ENCODE measurements at places on chromosomes 5 and 9.

- no peak for DNase-seq
Measured at GRCh38 chr9:98150164-98150563, 31.1 kb upstream of the TRIM14 start.

GRCh38 chr5:56791396-56791795 lies 24.0 kb upstream of the MAP3K1 start:
- DNase-seq: no peak

DNA sequence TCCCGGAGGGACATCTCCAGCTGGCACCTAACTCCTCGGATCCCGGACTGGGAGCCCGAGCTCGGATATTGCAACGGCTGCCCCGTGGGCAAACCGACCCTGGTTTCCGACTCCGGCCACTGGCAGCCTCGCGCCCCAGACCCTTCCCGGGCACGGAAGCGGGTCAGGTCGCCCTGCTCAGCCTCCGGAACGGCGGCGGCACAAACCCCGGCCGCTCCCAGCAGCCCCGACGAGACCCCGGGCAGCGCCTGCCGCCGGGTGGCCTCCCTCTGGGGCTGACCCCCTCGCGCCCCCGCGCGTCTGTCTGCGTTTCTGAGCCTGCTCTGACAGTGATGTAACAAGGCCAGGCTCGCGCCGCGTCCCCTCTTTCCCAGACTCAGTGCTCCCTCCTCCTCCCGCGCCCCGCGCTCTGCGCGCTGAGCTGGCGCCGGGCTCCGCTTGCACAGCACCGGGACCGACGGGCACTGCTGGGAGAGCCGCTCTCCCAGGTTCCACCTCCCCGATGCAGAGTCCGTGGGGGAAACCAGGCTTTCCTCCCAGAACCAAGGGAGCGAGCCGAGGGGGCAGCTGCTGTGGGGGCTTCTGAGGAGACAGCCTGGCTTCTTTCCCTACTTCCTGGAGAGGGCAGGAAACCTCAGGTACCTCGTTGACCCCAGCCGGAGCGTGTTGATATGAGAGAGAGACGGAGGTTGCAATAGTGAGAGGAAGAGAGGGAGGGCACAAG lies at the start of gene TMEM215:
TSS of gene TMEM215 (plus strand) at position 373 of the 724 bp plus-strand sequence. CDS start 644 bp downstream, outside the sequence.
- peak; percentile 41 for DNase-seq

DNA sequence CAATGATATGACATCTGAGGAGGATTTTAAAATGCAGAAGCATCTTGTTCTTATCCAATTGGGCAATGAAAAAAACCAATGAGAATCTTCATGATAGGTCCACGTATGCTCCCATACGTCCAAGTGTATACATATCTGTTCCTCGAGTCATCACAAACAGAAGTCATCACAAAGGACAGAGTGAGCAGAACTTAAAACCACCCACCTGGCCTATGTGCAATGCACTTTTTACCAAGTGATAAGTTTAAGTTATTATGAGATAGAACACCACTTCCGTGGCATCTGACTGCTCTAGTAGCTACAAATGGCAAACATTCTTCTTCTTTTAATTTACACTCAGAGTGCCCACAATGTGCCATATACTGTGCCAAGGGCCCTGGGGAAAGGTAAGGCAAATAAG lies 82.4 kb downstream of the PPP2R2B start:
- no peak for DNase-seq

DNA sequence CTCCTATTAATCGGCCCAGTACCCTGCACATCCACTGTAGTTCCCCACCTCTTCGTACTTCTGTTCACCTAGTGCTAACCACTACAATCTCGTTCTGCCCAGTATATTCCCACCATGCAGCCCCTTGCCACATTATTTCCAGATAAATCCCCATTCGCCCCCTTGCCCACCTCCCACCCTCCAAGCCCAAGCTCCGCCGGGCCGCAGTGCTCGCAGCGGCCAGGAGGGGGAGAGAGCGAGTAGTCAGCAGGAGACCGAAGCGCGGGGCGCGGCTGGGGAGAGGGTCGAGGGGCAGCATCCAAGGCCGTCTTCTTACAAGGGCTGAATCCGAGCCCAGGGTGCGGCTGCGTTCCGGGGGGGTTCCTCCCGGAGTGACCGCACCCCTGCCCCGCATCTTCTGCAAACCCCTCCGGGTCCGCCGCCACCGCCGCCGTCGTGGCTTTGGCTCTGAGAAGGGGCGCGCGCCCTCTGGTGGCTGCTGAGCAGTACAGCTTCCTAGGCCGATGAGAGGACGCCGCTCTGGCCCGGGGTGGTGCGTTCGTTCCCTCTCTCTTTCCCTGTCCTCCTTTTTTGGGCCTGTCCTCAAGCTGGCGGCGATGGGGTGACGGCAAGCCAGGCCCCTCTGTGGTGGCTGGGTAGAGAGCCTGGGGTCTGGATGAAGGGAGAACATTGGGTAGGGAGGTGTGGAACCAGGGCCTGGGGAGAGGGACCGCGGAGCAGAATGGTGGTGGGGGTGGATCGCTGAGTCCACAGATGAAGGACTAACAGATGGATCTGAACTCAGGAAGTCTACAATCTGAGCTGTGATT lies 30.0 kb upstream of the PSD2 start:
- peak; percentile 85 for DNase-seq

DNA sequence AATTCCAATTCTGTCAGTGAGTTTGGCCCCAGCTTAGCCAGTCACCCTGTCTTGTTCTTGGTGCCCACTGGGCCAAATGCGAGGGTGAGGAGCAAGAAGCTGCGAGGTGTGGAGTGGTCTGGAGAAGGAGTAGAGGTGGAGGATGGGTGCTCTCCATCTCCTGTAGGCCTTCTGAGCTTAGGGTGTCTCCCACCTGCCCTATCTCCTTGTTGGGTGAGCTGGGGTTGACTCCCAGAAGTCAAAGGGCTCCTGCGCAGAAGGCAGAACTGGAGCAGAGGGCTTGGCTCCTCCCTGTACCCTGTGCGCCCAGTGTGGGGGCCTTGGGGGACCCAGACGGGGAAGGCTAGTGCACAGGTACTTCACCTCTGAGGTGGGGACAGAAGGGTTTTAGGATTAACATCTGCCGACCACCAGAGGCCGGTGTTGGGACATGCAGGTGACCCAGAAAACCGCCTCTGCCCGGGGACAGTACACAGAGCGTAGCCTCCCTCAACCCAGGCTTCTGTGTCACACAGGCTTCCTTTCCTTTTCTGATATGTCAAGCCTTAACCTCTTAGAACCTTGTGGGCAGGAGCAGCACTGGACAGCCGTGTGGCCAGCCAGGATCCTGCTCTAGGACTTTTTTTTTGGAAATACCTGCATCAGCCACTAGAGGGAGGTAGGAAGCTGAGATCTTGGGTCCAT lies 16.9 kb downstream of the IL5 start:
- peak; percentile 42 for DNase-seq

DNA sequence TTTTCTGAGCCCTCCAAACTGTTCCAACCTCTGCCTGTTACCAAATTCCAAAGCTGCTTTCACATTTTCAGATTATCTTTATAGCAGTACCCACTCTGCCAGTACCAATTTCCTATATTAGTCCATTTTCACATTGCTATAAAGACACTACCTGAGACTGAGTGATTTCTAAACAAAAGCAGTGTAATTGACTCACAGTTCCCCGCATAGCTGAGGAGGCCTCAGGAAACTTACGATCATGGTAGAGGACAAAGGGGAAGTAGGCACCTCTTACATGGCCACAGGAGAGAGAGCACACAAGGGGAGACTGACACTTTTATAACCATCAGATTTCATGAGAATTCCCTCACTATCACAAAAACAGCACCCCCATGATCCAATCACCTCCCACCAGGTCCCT lies 105.0 kb downstream of the DTWD2 start:
- no peak for DNase-seq

GRCh38 chr9:123679330-123679987 lies 250.5 kb downstream of the DENND1A start:
- no peak for DNase-seq

GRCh38 chr9:36051317-36051716 lies 14.6 kb downstream of the RECK start:
- DNase-seq: no peak

- DNase-seq: peak; percentile 72
Measured at GRCh38 chr9:126965541-126966428, 51.2 kb downstream of the RALGPS1 start.

- no peak for DNase-seq
Measured at GRCh38 chr5:139188558-139189270, 9.5 kb downstream of the SIL1 start.

- DNase-seq: no peak
Measured at GRCh38 chr9:124863371-124863871, 1.5 kb downstream of the ARPC5L start.

- no peak for DNase-seq
Measured at GRCh38 chr9:84903963-84904362, 234.4 kb downstream of the NTRK2 start.

GRCh38 chr9:40913096-40913719 lies 215.3 kb downstream of the FOXD4L6 start:
- no peak for DNase-seq

- DNase-seq: no peak
Measured at GRCh38 chr9:125963932-125964331, 216.8 kb downstream of the PBX3 start.

DNA sequence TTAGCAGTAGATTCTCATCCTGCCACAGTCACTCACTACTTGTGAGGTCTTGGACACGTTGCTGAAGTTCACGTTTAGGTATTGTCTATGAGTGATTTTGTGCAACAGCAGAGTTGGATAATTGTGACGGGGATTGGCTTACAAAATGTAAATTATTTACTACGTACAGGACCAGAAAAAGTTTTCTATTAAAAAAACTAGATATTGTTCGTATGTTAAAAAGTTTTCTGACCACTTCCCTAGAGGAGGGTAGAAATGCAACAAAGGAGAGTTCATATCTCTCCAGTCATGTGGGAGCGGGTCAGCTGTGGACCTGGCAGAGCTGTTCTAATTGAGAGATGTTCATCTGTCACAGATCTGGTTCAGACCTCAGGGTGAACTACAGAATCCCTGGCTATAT lies 976.1 kb upstream of the NUDT12 start:
- peak; percentile 50 for DNase-seq

DNA sequence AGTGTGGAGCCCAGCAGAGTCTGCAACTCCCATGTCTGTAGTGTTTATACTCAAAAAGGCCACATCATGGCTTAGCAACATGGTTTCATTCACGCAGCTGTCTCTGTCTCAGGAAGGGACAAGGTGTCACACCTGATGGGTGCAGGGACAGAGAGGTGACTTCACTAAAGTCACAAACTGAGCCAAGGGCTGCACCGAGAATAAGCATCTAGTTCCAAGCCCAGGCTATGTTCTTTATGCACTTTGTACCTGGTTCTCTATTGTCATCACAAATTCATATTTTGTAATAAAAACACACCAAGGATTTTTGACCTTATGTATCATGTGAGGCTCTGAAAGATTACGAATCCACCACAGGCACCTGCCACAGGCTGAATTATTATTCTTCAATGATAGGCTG lies 64.9 kb upstream of the STK32A start:
- no peak for DNase-seq

GRCh38 chr5:139410993-139411828 lies 7.3 kb upstream of the SPATA24 start:
- DNase-seq: no peak

DNA sequence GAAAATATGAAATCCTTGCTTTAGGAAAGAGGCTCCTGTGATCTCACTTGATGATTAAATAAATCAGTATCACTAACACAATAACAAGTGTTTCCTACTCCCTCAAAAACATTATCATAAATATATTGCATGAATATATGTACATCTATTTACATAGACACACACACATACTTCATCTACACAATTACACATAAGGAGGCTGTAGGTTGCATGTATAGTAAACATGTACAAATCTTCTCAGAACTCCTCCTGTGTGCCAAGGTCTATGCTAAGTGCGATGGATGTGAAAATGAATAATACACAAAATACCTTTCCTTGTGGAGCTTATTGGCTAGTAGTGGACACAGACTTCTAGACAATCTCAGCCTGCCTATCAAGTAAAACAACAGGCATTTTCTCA lies 239.9 kb downstream of the AGTPBP1 start:
- no peak for DNase-seq

- DNase-seq: no peak
Measured at GRCh38 chr5:176671890-176672747, 24.8 kb downstream of the TSPAN17 start.

DNA sequence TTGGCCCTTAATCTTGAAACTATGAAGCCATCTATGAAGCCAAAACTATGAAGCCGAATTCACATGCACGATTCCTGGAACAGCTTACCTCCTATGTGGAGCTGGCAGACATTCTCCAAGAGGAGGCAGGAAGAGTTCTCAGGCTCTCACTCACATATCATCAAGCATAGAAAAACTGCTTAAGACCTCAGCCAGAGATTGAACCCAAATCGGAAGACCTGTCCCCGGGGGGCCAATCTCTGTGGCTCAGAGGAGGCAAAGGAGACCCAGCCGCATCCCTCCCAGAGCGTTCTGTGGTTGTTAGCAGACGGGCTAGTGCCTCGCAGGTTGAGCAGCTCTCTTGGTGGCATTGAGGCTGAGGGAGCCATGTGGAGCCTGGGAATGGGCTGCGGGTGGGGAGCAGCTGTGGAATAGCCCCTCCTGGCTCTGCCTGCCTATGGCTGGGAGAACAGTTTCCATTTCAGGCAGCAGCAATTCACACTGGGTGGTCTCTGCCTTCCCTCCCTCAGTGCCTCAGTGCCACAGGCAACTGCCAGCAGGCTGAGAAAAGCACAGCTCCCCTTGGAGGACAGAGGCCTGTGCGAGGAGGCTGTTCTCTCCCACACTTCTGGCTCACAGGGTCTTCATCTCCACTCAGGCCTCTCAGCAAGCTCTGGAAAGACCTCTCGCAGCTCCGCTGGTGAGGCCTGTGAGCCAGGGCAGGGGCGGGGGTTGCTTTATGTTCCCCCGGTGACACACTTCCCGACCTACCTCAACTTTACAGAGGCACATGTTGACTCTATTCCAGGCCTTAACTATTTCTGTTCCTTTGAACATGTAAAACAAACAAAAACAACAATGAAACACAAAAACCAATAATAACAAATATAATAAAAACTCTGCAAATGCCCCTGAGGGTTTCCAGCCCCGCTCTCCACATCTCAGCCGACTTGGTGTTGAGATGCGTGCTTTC lies 17.4 kb upstream of the TMEM174 start:
- no peak for DNase-seq

GRCh38 chr5:73768-74502 lies 18.0 kb upstream of the PLEKHG4B start:
- DNase-seq: no peak

DNA sequence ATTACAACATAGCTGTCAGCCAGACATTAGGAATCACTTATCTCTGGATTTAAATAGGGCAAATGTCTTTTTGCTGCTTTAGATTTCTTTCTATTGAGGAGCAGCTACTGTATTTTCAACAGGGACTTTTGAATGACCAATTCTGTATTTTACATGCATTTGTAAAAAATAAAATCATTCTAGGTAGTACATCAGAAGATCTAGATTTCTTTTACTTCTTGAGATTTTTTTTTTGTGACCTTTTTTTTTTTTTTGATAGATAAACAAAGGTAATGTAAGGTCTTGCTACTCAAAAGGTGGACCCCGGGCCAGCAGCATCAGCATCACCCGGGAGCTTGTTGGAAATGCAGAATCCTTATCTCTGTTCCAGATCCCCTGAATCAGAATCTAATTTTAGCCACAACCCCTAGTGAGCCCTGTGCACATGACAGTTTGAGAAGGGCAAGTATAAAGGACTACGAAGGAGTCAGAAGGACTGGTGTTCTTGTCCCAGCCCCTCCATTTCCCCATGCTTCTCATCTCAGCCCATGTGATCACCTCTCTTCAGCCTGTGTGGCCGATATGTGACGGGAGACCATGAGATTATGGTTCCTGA lies 37.7 kb upstream of the CKMT2 start:
- no peak for DNase-seq

- no peak for DNase-seq
Measured at GRCh38 chr5:135076801-135077200, 42.8 kb upstream of the PITX1 start.
